IPS DF 19.7 (cell line): ENCODE measurements at places on chromosomes 4 and X.
A peak's percentile ranks its signal among the peaks of the same experiment; 100 is the strongest.

DNA sequence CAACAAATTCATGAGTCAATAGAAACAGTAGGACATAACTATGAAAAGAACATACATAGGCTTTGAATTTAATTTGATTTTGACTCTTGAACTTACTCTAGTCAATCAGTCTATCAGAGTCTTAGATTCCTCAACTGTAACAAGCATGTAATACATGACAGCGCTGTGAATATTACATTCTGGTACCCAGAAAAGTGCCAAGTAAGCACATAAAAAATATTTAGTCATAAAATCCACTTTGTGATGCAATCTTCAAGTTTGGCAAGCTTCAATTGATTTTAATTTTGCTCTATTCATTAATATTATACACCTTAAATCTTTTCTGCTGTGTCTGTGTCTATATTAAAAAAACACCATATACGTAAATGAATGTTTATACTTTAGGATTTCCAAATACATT is 483.3 kb downstream of the PRR32 start:
- no peak for DNase-seq

- DNase-seq, result no peak
Measured at GRCh38 chrX:117936118-117936517, 180.5 kb downstream of the KLHL13 start.

DNA sequence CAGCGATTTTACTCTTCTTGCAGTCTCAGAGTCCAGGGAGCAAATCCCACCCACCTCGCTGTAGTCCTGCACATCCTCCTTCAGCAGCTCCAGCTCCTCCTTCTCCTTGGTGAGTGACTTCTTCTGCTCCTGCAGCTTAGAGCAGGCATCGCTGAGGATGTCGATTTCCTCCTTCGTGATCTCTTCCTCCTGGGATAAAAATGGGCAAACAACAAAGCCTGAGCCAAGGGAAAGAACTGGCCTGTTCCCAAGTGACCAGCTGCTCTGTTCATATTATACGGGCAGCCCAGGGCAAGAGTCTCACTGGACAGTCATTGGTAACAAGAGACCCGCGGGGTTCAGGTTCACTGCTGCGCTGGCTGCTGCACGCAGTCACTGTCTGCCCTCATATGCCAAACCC is 26.2 kb downstream of the FGFR3 start:
- no peak for DNase-seq

DNA sequence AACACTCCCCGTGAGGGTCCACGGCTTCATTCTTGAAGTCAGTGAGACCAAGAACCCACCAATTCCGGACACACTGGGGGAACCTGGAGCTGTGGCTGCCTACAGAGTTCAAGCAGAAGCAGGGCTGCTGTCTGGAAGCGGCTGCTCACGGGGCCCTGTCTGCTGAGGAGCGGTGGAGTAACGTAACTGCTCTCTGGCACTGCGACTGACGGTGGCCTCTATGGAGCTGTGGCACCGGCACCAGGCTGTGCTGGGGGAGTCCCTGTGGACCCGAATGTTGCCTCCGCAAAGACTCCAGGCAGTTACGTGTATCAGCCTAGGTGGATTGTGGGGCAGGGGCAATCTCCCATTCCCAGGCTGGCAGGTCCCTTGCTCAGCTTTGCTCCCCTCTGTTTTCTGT is 703.3 kb upstream of the FRG1 start:
- DNase-seq, result no peak

DNA sequence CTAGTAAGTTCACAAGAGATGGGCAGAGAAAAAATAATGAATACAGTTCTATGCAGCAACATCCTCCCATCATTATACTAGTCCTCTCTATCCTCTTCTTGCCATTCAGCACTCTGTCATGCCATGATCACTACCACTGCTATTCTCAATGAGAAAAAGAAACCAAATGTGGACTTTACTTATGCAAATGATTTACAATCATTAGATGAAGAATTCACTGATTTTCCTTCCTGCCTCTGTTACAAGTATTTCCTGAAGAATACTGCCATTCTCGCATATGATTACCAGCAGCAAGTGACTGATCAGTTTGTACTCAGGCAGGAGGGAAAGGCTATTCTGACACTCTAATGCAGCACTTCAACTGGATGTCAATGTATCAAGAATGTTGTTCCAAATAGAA is 50.3 kb downstream of the WDFY3 start:
- peak; percentile 12 for DNase-seq

GRCh38 chr4:183284965-183285364 is 35.1 kb downstream of the CLDN22 start:
- DNase-seq, result no peak

DNA sequence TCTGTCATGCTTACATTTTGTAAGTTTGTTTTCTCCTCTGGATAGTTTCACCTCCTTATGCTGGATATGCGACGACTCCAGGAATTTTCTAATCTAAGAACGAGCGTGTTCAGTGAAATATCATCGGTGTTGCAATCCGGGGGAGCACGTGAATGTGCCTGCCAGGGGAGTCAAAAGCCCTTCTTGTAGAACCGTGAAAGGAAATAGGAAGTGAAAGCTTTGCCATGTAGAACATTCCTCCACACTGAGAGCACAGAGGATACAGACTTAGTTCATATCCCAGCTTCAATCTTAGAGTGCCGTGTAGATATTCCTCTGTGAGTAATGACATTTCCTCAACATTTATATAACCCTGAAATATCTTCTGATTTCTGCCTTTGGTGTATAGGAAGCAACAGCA is 121.2 kb downstream of the VEGFC start:
- DNase-seq, result no peak

GRCh38 chrX:19799319-19800182 is 87.8 kb downstream of the SH3KBP1 start:
- DNase-seq, result no peak

GRCh38 chr4:165516281-165516833 is 137.5 kb downstream of the CPE start:
- DNase-seq, result no peak

DNA sequence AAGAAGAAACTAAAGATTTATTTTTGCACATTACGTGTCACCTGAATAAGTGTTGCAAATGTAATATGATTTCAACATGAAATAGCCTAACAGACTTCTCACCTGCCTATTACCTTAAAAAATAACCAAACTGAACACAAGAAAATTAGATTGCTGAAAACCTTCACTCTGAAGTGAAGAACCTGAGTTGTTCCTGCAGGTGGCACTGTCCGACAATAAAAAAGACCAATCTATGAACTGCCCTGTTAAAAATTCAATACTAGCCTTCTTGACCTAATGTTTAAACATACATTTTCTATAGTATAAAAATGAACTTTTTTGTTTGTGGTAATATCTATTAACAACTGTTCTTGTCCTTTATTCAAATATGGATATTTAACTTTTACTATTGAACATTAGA is 69.2 kb upstream of the PNPLA4 start:
- DNase-seq, result no peak

DNA sequence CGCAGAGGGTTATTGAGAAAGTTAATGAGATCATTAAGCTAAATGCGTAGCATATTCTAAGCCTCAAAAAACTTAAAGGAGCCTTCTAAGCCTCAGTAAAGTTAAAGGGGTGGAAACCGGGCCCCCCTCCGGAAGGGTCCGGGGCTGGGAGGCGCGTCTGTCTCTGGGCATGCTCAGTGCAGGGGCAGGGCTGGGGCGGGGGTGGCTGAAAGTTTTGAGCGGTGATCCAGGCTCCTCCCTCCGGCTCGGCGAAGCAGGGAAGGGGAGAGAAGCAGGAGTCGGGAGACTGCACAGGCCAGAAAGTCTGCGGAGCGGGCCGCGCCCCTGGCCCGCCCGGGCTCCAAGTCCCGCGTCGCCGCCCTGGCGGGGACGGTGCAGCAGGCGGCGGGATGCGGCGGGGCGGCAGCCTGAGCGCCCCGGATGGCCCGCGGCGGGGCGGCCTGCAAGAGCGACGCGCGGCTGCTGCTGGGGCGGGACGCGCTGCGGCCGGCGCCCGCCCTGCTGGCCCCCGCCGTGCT is at the start of gene EVC:
Gene EVC (plus strand): TSS at position 241 of the 518 bp plus-strand sequence. CDS start 180 bp downstream, at position 421.
- DNase-seq, result no peak

GRCh38 chr4:4641661-4642495 is 100.0 kb upstream of the STX18 start:
- DNase-seq, result no peak

- no peak for DNase-seq
Measured at GRCh38 chr4:112213091-112213490, 18.5 kb upstream of the AP1AR start.
